ENCODE measurements at places on chromosomes 3 and 15. TPM values are rescaled to one million over a fixed set of nuclear protein-coding genes. Genes with fewer than 3 reads are reported as not detected.
A peak's percentile ranks its signal among the peaks of the same experiment; 100 is the strongest.

GRCh38 chr3:173354124-173354523, 43.4 kb upstream of the NLGN1 start:
- H3K4me3 ChIP-seq: no peak overlapping the region
- DNase-seq: no peak
- no peaks in the 10 kb centered on the region for H3K36me3 ChIP-seq
- H3K27ac ChIP-seq: no peak overlapping the region

DNA sequence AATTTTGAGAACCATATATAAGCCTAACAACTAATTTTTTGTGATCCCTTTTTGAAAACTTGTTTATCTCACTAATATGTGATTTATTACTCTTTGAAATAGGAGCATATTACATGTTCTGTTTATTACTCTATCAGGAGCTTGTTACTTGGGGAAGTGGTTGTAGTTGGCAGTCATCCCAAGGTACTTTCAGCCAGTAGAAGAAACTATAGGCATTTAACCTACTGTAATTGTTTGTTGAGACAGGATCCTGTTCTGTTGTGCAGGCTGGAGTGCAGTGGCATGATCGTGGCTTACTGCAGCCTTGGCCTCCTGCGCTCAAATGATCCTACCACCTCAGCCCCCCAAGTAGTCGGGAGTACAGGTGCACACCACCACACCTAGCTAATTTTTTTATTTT, 195.6 kb downstream of the TCF12 start:
- H3K4me3 ChIP-seq: no peak overlapping the region
- H3K4me1 ChIP-seq: peaks cover 8% of the 10 kb centered on the region
- no peaks in the 10 kb centered on the region for H3K36me3 ChIP-seq
- H3K27ac ChIP-seq: no peak overlapping the region
- H3K27me3 ChIP-seq: no peaks in the 10 kb centered on the region

- peak overlapping the region; percentile 94 for H3K27ac ChIP-seq
- no peak for DNase-seq
- H3K4me1 ChIP-seq: peaks cover 19% of the 10 kb centered on the region
- no peaks in the 10 kb centered on the region for H3K27me3 ChIP-seq
Measured at GRCh38 chr3:49020330-49021212, 1.4 kb upstream of the NDUFAF3 start.

DNA sequence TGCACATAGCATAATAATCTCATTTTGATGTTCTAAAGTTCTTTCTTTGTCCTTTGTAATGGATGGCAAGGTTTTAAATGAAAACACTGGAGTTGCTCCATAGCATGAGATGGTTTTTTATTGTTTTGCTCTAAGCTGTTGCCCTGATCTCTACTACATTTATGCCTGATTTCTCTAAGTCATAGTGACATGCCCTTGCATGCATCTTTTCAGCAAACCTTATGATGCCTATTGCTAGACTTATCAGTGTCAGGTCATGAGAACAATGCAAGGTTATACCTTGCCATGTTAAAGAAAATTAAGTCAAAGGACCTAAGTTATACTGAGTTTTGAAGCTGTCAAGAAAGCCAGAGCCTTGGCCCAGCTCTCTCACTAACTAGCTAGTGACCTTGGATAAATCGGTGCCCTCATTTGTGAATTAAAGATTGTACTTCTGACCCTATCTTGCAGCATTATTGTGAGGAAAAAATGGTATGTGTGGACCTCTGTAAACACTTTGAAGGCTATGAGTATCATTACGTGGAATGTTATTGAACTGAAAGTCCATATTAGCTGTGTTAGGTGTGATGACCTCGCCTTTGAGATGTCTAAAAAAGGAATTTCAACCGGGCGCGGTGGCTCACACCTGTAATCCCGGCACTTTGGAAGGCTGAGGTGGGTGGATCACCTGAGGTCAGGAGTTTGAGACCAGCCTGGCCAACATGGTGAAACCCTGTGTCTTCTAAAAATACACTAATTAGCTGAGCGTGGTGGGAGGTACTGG, 256.4 kb upstream of the UBE2E1 start:
- H3K27ac ChIP-seq: no peak overlapping the region
- DNase-seq: no peak
- no peak overlapping the region for H3K4me3 ChIP-seq

GRCh38 chr3:78918361-78919020, 849.3 kb downstream of the ROBO1 start:
- DNase-seq: peak; percentile 38
- no peak overlapping the region for H3K4me3 ChIP-seq
- no peaks in the 10 kb centered on the region for H3K36me3 ChIP-seq
- H3K4me1 ChIP-seq: no peaks in the 10 kb centered on the region
- peak overlapping the region; percentile 13 for H3K27ac ChIP-seq

GRCh38 chr3:133158686-133159085, 120.5 kb downstream of the TMEM108 start:
- H3K4me3 ChIP-seq: no peak overlapping the region
- H3K27me3 ChIP-seq: no peaks in the 10 kb centered on the region
- no peak overlapping the region for H3K27ac ChIP-seq

The XYLB gene
- total RNA-seq: 2.9 TPM

The STT3B gene
- 83.9 TPM for total RNA-seq

DNA sequence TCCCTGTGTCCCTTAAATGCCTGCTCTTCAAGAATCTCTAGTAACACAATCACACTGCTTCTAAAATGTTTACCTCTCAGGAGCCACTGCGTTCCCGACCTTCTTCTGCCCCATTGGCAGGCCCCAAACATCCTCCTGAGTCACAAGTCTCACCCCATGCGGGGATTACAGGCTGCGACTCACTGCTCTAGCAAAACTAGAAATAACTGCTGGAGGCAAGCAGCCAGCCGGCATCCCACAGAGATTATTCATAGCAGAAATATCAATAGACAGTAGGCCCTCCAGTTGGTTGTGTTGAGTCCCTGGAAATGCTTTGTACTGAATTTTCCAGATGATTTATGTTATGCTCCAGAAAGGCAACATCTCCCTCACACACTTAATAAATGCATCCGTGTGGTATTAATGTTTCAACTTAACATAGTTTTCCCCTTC, 64.8 kb downstream of the RFTN1 start:
- no peak overlapping the region for H3K4me3 ChIP-seq
- H3K36me3 ChIP-seq: peaks cover 16% of the 10 kb centered on the region
- H3K4me1 ChIP-seq: 0 out of 2 replicates have a peak, but pooled peaks cover 3% of the 10 kb centered on the region
- H3K27me3 ChIP-seq: no peaks in the 10 kb centered on the region

The SH2D7 gene
- total RNA-seq: 0.08 TPM

DNA sequence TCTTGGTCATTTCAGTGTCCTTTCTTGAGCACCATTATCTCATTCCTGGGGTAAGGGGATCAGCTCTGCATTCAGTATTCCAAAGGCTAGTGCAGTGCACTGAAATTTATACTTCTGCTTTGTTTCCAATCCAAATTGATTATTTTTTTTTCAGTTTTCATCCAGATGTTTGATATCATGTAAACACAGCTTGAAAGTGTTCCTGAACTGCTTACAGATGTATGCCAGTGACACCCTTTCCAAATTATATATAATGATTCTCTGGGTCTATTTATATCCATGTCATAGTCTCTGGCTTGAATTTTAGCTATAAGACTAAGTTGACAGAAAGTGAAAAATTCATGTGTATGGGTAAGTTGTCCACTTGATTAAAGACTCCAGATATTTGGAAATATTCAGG, 11.8 kb upstream of the TNFAIP8L3 start:
- H3K27ac ChIP-seq: no peak overlapping the region
- no peaks in the 10 kb centered on the region for H3K4me1 ChIP-seq
- H3K27me3 ChIP-seq: peaks cover 2% of the 10 kb centered on the region
- no peak for DNase-seq
- H3K36me3 ChIP-seq: no peaks in the 10 kb centered on the region
